ENCODE measurements at places on chromosomes 5 and 9. TPM values are rescaled to one million over a fixed set of nuclear protein-coding genes. Genes with fewer than 3 reads are reported as not detected.

DNA sequence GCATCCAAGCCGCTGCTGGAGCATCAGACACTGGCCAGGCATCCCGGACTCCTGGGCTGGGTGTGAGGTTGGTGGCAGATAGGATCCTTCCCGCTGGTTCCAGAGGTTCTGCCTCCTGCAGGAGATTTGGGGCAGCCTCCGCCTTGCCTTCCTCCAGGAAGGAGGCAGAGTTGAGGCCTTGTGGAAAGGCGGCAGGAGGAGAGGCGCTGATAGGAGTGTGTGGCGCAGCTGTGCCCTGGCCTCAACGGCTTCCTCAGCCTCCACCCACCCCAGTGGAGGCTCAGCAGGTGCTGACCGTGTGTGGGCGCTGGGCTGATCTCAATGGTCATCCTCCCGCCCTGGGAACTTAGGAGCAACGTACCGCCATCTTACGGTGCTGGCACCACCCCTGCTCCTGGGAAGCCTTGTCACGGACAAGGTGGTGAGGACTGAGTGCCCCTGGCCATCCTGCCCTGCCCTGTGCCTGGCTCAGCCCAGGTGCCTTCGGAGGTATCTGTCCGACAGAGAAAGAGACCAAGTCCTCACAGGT lies 10.2 kb downstream of the NCS1 start:
- no peak for DNase-seq

DNA sequence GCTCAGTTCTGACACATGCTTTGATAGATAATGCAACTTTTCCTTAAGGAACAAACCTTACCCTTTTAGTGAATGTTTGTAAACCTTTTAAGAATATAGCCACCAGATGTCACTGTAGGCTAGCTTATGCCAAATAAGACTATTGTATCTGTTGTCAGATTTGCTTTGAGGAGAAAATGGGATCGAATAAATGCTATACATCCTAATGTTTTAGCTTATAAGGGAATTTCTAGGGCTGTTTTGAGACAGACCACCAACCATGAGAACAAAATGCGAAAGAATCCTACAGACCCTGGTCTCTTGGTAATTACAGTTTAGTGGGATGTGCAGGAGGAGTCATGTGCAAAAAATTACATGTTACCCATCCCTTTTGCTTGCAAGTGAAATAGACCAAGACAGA lies 127.6 kb upstream of the NMUR2 start:
- peak; percentile 75 for DNase-seq

GRCh38 chr5:171426266-171426665 lies 6.8 kb downstream of the FGF18 start:
- no peak for DNase-seq

- DNase-seq: no peak
Measured at GRCh38 chr9:13805546-13805945, 508.4 kb downstream of the NFIB start.

The HRH2 gene
- not detected for total RNA-seq

DNA sequence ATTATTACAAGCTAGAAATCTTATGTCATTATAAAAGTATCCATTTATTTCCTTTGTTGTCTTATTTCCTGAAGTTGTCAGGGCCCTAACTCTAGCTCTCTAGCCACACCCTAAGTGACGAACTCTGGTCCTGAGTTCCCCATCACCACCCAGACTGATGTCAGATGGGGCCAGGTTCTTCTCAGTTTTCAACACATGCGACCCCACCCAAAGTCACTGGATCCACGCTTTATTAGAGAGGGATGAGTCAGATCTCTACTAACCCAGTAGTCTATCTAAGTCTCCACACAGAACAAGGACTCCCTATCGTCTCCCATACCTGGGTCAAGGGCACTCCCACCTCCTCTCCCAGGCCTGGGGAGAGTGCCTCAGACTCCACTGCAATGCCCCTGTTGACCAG lies 6.8 kb upstream of the FEM1C start:
- peak; percentile 52 for DNase-seq

DNA sequence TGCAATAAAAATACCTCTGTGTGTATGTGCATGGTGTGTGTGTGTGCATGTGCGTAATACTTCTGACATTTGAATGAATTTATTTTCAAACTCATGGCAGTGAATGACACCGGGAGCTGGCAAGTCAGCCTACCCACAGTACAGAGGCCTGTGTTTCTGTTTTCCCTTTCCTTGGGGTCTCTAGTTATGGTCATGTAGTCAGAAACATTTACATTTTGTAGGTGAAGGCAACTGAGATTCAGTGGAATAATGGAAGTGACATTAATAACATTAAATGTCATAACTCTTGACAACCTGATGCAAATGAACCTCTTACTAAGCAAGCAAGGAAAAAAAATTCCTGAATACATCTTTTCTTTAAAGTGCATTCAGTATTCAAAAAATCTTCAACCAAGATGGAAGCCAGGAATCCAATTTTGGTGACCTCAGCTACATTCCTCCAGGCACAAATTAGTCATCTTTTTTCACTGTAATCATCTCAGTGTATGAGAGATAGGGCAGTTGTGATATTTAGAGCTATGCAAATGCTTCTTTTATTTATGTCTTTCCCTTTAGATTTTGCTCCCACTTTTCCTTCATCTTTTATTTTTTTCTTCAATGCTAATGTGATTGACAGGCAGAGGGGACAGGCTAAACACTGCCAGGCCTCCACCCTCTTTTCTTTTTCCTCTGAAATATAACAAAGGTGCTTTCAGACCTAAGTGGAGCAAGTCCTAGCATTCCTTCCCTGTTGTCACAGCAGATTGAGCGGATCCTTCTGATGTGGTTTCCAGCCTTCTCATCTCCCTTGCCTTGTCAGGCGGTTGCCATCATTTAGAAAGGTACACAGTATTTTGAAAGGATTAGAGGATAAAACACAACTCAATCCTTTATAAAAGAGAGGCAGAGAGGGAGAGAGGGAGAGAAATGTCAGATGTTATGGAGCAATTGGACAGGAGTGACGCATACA lies 569.8 kb upstream of the ADAMTS16 start:
- DNase-seq: no peak

DNA sequence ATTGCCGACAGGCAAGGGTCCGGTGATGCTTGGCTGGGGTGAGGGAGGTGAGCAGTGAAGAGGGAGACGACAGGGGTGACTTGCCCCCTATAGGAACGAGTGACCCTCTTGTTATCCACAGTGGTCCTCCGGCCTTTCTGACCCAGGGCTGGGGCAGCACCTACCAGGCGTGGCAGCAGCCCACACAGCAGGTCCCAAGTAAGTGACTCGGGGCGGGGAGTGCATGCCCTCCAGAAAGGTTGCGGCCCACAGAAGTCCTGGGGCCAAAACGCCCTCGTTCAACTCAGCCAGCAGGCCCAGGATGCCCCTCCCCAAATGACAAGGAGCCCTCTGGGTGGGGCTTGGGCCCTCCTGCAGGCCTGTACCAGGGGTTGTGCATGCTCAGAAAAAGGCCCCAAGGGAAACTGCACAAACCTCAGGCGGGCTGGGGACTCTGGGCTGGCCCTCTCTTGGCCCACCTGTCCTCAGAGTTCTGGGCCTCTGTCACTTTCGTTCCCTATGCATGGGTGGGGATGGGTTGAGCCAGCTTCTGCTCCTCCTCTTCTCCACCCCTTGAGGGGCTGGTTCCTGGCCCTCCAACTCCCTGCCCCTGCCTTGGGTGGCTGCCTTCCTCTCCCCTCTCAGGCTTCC lies 32.2 kb upstream of the PRDM12 start:
- DNase-seq: no peak

DNA sequence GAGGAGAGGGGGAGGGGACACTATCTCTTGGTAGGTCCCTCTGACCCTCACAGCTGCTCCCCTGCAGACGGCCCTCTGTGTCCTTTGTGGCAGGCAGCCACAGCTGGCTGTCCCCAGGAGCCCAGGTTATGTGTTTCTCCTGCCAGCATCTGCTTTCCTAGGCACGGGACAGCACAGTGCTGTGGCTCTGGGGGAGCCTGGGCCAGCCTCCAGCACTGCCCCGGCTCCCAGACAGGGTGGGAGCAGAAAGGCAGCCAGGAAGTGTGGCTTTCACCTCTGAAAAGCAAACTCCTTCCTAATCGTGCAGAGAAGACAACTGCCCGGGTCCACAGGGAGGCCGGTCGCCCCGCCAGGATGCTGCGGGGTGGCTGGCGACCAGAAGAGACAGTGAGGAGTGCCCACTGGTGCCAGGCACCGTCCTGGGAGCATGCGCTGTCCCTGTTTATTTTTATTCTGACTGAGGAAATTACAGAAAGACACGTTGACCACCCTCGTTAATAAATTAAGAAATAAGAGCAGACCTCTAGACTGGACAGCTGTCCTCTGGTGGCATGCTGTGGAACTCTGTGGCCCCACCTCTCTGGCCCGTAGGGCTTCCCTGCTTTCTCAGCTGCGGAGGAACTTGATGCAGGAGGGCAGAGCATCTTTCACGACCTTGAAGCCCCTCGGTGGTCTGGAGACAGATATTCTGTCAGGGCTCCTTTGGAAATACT lies 240.3 kb downstream of the FANCC start:
- DNase-seq: no peak

DNA sequence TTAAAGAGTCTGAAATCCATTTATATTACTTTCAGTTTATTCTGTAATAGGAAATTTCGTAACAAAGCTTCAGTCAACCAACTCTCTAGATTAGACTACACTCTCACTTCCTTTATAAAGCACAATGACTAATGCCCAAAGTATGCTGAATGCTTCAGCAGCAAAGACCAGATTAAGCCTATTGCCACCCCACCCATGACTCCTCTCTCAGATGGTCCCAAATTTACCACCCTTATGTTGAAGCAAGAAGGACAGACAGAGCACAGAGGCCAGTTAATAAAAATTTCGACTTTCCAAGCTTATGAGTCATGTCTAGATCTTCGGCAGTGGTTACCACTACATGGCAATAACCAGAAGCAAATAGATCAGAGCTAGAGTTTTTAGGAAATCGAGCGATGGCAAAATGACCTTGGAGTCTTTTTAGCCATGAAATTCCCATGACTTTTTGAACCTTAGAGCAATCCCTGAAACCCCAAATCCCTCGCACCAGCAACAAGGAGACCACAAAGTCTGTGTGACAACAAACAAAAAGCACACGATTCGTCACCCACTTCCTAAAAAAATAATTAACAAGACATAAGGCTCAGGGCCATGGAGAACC lies 287.8 kb upstream of the RASA1 start:
- peak; percentile 96 for DNase-seq

- no peak for DNase-seq
Measured at GRCh38 chr9:129500161-129500862, 120.6 kb downstream of the C9orf50 start.

The C5orf52 gene
- total RNA-seq: not detected

The SHC3 gene
- 0.66 TPM for total RNA-seq

DNA sequence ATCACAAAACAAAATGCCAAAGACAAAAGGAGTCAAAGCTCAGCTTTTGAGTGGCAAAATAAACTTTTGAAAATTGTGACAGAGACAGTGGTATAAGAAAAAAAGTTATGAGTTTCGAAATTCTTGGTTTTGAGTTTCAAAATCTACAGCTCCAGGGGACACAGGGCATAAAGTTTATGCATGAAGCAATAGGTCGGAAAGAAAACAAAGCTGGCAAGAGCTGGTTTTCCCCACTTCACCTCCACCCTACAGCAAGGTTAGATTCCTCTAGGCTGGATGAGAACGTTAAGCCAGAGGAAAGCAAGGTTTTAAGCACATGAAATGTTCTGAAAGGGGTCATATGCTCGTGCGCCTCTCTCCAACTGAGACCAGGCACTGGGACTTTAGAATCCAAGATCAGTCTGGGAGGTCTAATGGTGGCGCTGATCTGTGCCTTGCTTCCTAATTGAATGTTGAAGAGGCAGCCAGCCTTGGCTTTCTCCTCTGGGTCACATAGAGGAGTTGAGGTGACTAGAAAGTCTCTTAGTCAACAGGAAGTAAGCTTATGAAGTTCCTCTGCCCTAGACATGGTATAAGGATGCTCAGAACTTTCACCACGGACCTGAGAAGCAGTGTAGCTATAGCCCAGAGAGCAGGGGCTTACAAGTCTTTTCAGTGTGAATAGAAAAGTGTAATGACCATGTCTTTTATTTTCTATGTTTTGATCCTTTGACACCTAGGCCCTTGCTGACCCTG lies 167.7 kb upstream of the DMAC1 start:
- no peak for DNase-seq

DNA sequence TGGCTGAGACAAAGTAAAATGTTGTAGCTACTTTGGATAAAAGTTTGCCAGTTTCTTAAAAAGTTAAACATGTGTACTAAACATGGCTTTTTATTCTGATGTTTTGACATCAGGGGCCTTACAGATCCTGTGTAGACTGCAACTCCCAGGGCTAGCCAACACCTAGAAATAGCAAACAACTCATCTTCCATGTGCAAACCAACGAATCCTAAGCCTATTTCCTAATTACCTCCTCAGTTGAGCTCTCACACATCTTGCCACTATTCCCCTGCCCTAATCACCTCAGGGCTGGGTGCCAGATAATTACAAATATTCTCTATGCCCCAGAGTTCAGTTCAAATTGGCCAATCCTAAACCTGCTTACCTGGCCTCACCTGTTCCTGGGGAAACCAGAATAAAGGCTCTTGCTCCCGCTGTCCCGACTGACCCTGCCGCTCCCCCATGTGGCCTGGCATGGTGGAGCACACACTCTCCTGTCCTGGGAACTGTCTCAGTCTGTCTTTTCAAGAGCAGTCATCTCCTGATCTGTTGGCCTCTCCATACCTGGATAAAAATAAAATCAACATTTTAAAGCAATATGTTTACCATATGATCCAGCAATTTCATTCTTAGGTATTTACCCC lies 37.1 kb upstream of the FAM169A start:
- peak; percentile 64 for DNase-seq

DNA sequence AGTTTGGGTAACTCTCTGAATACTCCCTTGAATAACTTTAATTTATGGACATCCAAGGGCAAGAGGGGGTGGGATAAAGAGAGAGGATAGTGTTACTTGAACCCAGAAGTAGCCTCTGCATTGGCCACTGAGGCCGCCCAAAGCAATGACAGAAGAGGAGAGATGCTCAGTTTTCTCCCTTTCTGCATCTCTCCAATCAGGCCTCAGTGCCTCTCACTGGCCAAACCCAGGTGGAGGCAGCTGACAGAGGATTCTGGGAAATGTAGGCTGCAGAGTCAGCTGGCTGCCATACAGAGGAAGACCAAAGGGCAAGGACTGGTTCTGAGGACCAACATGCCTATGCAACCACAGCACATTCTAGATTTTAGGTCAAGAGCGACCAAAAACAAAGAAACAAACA lies 719.4 kb downstream of the MAT2B start:
- no peak for DNase-seq

The C1QTNF2 gene
- total RNA-seq: 0.04 TPM

GRCh38 chr9:128077847-128078503 lies 9.9 kb downstream of the SLC25A25 start:
- no peak for DNase-seq

GRCh38 chr5:103290846-103291245 lies 32.3 kb downstream of the MACIR start:
- DNase-seq: no peak

- DNase-seq: peak; percentile 76
Measured at GRCh38 chr9:38006163-38006562, 62.9 kb downstream of the SHB start.
